Stimulated activated naive CD4-positive, alpha-beta T cell treated with Interleukin-2 at 50 U/mL for 16 hours (primary cell): ENCODE measurements at places on chromosomes 12 and 14.

- no peak for DNase-seq
Observed at GRCh38 chr12:65943388-65944137, 119.3 kb downstream of the HMGA2 start.

- no peak for DNase-seq
Observed at GRCh38 chr14:34507884-34508283, 31.6 kb downstream of the EAPP start.

- DNase-seq, result no peak
Observed at GRCh38 chr14:100713705-100714104, 13.0 kb upstream of the DLK1 start.

GRCh38 chr12:105562199-105562971, 231.9 kb downstream of the C12orf75 start:
- no peak for DNase-seq

DNA sequence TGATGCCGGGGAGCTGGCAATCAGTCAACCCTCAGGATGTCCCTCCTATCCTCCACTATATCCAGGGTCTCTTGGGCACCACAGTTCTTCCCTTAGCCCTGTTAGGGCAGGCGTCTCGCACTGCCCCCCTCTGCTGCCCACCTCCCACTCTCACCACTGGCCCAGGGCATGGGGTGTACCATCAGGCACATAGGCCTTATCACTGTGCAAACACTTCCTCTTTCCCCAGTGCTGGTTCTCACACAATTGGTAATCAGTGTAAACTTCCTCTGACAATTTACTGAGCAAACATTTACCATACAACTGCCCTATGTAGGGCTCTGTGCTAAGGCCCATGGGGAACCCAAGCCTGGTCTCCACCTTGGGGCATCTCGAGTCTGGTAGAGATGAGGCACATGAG, 20.1 kb upstream of the TMED10 start:
- DNase-seq, result no peak

DNA sequence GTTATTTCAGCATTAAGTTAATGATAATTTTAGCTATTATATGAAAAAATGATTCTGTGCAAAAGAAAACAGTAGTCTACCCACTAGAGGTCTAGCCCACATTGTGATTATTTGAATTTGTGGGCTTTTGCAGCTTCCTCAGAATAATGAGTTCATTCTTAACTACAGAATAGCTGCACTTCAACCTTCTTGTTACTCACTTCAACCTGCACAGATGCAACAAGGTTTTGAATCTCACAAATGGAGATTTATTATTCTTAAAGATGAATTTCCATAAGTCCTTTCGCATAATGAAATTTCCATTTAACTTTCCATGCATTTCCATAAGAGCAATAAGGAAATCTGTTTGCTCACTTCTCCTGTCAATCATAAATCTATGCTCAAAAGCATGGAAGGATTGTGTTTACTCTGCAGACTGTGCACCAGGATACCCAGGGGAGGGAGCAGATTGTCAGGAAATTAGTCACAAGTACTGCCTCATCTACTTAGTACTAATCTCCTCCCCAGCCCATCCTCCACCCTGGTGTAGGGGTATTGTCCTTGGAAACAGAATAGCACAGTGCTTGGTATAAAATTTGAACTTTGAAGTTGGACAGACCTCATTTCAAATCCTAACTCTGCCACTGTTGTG, 24.1 kb downstream of the PTGER2 start:
- DNase-seq, result no peak

DNA sequence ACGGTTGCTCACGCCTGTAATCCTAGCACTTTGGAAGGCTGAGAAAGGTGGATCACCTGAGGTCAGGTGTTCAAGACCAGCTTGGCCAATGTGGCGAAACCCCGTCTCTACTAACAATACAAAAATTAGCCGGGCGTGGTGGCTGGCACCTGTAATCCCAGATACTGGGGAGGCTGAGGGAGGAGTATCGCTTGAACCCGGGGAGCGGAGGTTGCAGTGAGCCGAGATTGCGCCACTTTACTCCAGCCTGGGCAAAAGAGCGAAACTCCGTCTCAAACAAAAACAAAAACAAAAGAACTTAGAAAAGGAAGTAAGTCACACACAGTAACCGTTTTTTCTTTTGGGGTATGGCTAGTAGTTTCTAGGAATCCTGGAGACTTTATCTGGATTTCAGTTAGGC, 1.7 kb upstream of the PALS1 start:
- DNase-seq, result no peak

- no peak for DNase-seq
Observed at GRCh38 chr14:58082491-58083098, 69.4 kb downstream of the ARMH4 start.

DNA sequence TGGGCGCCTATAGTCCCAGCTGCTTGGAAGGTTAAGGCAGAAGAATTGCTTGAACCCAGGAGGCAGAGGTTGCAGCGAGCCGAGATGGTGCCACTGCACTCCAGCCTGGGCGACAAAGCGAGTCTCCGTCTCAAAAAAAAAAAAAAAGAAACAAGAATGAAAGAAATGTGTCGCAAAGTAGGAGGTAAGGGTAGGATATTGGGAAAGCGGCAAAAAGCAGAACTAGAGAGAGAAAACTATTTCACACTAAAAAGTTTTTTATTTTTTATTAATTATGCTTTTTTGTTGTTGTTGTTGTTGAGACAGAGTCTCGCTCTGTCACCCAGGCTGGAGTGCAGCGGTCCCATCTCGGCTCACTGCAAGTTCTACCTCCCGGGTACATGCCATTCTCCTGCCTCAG, 17.7 kb downstream of the SBNO1 start:
- no peak for DNase-seq

DNA sequence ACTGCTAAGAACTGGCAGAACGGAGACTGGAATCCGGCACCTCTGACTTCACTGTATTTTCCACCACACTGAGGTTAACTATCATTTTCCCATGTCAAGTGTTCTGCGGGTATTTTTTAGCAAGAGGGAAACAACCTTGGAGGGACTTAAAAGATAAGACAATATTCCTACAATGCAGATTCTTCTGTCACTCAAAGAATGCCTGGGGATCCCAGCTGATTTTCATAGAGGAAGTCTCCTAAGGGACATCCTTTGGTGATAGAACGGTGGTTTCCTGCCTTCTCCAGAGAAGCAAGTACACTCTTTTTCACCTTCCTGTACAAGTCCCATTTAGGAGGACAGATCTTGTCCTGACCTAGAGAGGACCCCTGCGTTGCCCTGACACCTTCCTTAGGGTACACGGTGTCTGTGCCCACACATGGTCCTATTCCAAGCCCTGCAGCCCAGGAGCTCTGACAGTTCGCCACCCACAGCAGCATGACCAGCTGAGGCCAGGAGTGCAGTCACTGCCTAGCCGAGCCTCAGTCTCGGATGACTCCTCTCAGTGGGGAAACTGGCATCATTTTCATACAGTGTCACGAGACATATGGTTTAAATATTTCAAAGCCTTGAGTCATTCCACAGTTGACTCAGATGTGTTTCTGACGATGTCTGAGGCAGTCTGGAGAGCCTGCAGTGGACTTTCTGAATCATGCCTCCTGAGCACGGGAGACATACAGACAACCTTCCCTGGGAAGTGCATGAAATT, 181.3 kb upstream of the FKBP4 start:
- DNase-seq, result no peak

DNA sequence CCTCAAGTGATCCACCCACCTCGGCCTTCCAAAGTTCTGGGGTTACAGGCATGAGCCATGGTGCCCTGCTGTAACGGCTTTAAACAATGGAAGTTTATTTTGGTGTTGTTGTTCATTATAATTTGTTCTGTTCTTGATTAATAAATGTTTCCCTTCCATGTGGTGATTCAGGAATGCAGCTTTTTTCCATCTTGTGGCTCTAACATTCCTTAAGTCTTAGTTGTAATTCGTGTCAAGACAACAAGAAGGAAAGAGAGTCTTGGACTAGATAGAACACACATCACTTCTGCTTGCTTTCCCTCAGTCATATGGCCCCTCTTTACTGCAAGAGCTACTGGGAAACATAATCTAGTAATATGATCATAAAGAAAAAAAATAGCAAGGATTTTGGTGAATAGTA, 211.6 kb downstream of the SLC6A15 start:
- DNase-seq, result no peak

DNA sequence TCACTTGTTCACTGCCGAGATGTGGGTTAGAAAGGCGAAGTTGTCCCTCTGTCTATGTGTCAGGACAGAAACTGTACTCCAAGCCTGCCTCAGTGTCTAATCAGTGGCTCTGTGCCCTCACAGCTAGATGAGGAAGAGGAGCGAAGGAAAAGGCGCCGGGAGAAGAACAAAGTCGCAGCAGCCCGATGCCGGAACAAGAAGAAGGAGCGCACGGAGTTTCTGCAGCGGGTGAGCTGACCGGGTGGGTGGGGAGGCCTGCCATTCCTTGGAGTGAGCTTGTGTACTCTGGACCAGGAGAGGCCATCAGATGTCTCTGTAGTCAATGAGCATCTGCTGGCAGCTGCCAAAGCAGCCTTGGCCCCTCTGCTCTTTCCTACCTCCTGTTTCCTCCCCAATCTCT, 33.5 kb downstream of the JDP2 start:
- no peak for DNase-seq

DNA sequence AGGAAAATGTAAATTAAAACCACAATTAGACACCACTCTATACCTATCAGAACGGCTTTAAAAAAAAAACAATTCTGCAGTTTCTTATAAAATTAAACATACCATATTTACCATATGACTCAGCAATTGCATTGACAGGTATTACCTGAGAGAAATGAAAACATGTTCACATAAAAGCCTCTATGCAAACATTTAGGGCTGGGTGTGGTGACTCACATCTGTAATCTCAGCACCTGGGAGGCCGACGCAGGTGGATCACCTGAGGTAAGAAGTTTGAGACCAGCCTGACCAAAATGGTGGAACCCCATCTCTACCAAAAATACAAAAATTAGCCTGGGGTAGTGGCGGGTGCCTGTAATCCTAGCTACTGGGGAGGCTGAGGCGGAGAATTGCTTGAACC, 41.1 kb downstream of the SPTB start:
- DNase-seq, result no peak

DNA sequence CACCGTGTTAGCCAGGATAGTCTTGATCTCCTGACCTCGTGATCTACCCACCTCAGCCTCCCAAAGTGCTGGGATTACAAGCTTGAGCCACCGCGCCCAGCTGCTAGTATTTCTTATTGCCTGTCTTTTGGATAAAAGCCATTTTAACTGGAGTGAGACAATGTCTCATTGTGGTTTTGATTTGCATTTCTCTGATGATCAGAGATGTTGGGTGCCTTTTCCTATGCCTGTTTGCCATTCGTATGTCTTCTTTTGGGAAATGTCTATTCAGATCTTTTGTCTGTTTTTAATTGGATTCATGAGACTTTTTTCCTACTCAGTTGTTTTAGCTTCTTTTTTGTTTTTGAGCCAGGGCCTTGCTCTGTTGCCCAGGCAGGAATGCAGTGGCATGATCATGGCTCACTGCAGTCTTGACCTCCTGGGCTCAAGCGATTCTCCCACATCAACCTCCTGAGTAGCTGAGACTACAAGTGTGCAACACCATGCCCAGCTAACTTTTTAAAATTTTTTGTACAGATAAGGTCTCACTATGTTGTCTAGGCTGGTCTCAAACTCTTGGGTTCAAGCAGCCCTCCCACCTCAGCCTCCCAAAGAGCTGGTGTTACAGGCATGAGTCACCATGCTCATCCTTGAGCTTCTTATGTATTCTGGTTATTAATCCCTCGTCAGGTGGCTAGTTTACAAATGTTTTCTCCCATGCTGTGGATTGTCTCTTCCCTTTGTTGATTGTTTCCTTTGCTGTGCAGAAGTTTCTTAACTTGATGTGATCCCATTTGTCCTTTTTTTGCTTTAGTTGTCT, 65.9 kb downstream of the ACACB start:
- DNase-seq, result no peak

GRCh38 chr12:114952573-114953271, 268.7 kb upstream of the TBX3 start:
- DNase-seq, result no peak

- no peak for DNase-seq
Observed at GRCh38 chr14:36214476-36215216, 38.1 kb upstream of the PTCSC3 start.

DNA sequence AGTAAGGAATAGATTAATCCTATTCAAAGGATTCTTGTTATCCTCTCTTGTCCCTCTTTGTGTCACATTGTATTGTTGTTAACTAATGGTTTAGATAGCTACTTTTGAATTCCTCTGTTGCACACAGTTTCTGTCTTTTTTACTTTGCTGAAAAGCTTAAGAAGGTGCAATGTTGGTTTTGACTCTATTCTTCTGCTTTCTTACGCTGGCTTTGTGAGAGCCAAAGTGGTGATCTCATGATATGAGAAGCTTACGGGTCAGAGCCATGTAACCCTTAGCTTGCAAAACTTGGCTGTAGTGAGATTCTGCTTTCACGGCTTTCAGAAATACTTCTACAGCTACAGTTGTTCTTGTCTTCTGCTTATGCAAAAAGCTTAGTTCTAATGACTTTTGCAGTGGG, 239.7 kb downstream of the TRHDE start:
- DNase-seq, result no peak

- no peak for DNase-seq
Observed at GRCh38 chr14:22264759-22265158, 324.3 kb downstream of the DAD1 start.

DNA sequence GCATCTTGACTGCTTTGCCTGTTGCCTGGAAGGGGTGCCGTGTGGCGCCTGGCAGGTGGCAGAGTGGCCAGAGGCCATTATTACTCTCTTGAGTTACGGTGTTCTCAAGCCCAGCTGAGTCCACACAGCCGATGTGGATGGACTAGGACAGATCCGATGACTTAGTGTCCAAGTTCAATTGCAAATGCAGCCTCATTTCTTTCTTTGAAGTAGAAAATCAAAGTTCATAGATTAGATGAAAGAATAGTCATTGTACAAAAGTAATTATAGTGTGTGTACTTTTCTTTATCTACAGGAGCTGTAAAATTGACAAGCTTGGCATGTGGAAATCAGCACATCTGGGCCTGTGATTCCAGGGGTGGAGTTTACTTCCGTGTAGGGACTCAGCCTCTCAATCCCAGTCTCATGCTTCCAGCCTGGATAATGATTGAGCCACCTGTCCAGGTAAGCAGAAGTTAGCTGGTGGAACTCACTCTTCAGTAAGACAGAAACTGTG, 44.7 kb downstream of the ANKRD9 start:
- DNase-seq, result no peak

- peak; percentile 72 for DNase-seq
Observed at GRCh38 chr12:109432842-109433304, 44.2 kb downstream of the KCTD10 start.

DNA sequence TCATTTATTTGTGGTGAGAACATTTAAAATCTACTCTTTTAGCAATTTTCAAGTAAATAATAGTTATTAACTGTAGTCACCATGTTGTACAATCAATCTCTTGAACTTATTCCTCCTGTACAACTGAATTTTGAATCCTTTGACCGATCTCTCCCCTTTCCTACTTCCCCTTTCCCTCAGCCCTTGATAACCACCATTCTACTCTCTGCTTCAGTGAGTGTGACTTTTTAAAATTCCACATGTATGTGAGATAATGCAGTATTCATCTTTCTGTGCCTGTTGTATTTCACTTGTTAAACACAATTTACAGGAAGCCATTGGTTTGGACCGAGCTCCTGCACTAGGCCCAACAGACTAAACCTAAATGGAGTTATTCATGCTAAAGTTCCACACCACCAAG, 458.9 kb upstream of the PDE3A start:
- no peak for DNase-seq
